ENCODE measurements at places on chromosomes 3 and 15.

DNA sequence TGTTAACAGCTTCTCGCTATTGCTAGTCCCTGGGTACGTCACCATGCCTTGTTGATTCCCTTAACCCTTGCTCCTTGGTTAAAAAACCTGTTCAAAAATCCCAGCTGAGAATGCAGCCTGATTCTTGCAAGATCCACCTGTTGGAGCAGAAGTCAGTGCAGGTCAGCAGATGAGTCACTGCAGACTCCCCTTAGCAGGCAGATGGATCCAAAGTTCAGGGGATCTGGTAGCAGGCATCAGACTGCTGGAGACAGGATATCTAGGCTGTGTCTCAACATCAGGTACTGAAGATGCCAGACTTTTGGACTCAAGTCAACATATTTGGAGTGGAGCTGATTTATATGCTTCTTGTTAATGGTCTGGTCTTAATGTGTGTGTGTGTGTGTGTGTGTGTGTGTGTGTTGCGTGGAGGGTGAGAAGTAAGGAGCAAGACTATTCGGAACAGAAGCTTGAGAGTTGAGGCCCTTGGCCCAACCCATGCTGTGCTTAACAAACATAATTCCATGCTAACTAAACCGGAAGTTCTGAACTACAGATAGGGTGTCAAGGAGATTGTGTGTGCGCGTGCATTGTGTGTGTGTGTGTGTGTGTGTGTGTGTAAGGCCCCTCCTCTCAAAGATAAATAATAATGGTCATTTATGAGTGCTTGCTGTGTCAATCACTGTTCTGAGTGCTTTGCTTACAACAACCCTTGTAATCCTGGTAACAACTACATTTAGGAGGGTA, 1.0 kb upstream of the C3orf52 start:
- H3K27me3 ChIP-seq, result peaks cover 9% of the 10 kb centered on the region
- no peak for DNase-seq
- H3K36me3 ChIP-seq, result peaks cover 4% of the 10 kb centered on the region
- H3K4me3 ChIP-seq, result peak overlapping the region; percentile 79
- no peak overlapping the region for H3K27ac ChIP-seq
- H3K4me1 ChIP-seq, result peaks cover 19% of the 10 kb centered on the region

- DNase-seq, result no peak
- H3K27ac ChIP-seq, result peak overlapping the region; percentile 67
- peaks cover 25% of the 10 kb centered on the region for H3K4me1 ChIP-seq
- no peak overlapping the region for H3K4me3 ChIP-seq
- H3K36me3 ChIP-seq, result peaks cover 5% of the 10 kb centered on the region
Measured at GRCh38 chr3:72728958-72729467, 119.2 kb downstream of the SHQ1 start.

DNA sequence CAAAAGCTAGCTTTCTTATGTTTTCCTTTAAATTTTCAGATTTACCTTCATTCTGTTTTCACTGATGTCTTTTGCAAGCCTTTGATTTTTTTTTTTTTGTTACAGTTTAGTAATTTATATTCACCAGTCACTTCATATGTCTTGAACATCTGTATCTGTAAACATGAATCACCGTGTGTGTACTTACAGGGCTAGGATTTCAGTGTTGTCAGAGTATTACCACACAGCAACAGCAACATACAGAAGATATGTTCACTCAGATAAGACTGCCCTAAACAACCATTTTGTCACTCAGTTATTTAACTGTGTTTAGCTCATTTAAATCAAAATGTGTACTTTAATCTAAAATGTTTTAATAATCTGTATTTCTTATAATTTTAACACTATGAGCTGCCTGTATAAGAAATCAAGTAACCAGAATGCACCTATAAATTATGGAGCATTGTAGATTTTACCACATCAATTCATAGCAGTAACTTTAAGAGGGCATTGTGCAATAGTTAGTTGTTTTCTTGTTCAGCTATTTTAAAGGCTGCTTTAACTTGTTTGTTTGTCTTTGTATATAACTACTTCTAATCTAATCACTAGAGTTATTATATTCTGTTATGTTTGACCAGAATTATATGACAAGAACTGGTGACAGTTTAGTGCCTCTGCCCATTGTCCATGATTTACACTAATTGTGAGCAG, 50.4 kb downstream of the GHSR start:
- peaks cover 3% of the 10 kb centered on the region for H3K27me3 ChIP-seq
- H3K4me3 ChIP-seq, result no peak overlapping the region
- DNase-seq, result no peak

DNA sequence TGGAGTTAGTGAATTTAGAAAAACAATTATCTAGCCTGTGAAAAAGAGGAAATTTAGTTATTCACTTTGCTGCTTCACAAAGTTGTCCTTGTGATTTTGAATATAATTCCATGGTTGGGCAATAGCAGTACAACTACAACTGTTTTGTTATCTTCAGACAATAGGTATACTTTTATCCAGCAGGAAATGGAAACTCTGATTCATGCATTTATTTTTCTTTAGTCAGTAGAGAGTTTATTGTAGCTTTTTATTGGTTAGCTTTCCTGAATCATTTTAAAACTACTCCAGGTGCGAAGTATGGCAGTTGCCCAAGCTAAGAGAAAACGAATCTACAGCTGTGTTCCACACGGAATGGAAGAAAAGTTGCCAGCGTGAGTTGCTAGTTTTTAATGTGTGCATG, 80.3 kb downstream of the TM4SF4 start:
- peaks cover 68% of the 10 kb centered on the region for H3K4me1 ChIP-seq
- H3K4me3 ChIP-seq, result no peak overlapping the region
- H3K36me3 ChIP-seq, result peaks cover 25% of the 10 kb centered on the region
- H3K27me3 ChIP-seq, result peaks cover 10% of the 10 kb centered on the region
- DNase-seq, result no peak

- no peak for DNase-seq
- H3K4me1 ChIP-seq, result peaks cover 38% of the 10 kb centered on the region
- peaks cover 10% of the 10 kb centered on the region for H3K27me3 ChIP-seq
- peaks cover 48% of the 10 kb centered on the region for H3K36me3 ChIP-seq
- H3K27ac ChIP-seq, result no peak overlapping the region
- H3K4me3 ChIP-seq, result no peak overlapping the region
Measured at GRCh38 chr15:92627014-92627413, 28.6 kb downstream of the FAM174B start.

- no peaks in the 10 kb centered on the region for H3K27me3 ChIP-seq
- H3K4me1 ChIP-seq, result peaks cover 17% of the 10 kb centered on the region
- no peak overlapping the region for H3K4me3 ChIP-seq
- H3K36me3 ChIP-seq, result no peaks in the 10 kb centered on the region
Measured at GRCh38 chr3:72804361-72804760, 43.9 kb downstream of the SHQ1 start.

GRCh38 chr3:31004025-31004678, 109.7 kb upstream of the GADL1 start:
- H3K4me3 ChIP-seq, result no peak overlapping the region
- H3K36me3 ChIP-seq, result no peaks in the 10 kb centered on the region
- no peak for DNase-seq
- H3K27me3 ChIP-seq, result no peaks in the 10 kb centered on the region
- no peak overlapping the region for H3K27ac ChIP-seq
- H3K4me1 ChIP-seq, result peaks cover 21% of the 10 kb centered on the region

DNA sequence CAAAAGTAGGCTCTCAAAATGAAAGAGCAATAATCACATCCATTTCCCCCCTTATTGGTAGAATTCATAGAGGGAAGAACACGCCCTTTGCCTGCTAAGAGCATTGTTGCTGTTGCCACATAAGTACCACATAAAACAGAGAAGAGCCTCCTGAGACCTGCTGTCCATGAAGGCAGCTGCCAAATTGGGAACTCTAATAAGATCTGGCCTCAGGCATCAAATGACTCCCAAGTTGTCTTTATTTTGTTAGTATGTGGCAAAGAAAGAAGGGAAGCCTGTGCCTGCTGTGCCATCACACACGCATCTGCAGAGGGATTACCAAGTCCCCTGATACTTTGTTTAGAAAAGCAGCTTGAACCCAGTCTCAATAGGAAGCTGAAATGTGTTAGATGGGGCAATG, 23.9 kb downstream of the VGLL3 start:
- no peak overlapping the region for H3K4me3 ChIP-seq
- no peaks in the 10 kb centered on the region for H3K4me1 ChIP-seq
- no peak for DNase-seq
- H3K27me3 ChIP-seq, result peaks cover 3% of the 10 kb centered on the region
- H3K27ac ChIP-seq, result no peak overlapping the region

GRCh38 chr3:130786306-130786705, 39.7 kb upstream of the PIK3R4 start:
- no peak overlapping the region for H3K4me3 ChIP-seq
- no peak overlapping the region for H3K27ac ChIP-seq
- H3K27me3 ChIP-seq, result no peaks in the 10 kb centered on the region
- H3K36me3 ChIP-seq, result no peaks in the 10 kb centered on the region

GRCh38 chr3:126087552-126088175, 3.7 kb upstream of the SLC41A3 start:
- peaks cover 7% of the 10 kb centered on the region for H3K27me3 ChIP-seq
- no peak overlapping the region for H3K27ac ChIP-seq
- H3K4me3 ChIP-seq, result no peak overlapping the region
- no peaks in the 10 kb centered on the region for H3K4me1 ChIP-seq
- H3K36me3 ChIP-seq, result peaks cover 18% of the 10 kb centered on the region
- DNase-seq, result no peak

DNA sequence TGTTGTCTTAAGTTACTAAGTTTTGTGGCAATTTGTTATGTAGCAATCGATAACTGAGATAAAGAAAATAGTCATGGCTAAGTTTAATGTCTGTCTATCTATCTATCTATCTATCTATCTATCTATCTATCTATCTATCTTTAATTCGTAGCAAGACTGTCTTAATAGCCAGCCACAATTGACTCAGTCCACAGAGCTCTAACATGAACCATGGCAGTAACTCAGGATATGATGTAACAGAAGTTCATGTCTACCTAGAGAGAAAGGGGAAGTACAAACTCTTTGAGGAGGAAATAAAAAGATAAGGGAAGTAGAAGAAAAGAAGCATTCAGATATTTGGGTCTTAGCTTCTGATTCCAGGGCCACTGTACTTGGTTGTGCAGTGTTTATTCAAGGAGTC, 61.5 kb upstream of the FNDC3B start:
- no peak overlapping the region for H3K27ac ChIP-seq
- DNase-seq, result no peak
- H3K27me3 ChIP-seq, result no peaks in the 10 kb centered on the region
- no peak overlapping the region for H3K4me3 ChIP-seq

DNA sequence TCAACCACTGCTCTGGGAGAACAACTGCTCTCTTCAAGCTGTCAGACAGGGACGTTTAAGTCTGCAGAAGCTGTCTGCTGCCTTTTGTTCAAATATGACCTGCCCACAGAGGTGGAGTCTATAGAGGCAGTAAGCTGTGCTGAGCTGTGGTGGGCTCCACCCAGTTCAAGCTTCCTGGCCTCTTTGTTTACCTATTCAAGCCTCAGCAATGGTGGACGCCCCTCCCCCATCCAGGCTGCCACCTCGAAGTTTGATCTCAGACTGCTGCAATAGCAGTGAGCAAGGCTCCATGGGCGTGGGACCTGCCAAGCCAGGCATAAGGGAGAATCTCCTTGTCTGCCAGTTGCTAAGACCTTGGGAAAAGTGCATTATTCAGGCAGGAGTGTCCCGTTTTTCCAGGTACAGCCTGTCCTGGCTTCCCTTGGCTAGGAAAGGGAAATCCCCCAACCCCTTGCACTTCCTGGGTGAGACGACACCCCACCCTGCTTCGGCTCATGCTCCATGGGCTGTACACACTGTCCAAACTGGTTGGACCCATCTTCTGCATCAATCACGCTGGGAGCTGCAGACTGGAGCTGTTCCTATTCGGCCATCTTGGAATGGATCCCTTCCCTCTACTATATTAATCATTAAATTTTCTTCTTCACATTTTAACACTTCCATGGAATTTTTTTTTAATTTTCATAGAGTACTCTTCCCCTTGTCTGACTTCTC, 167.0 kb upstream of the UBE2E2 start:
- no peak overlapping the region for H3K27ac ChIP-seq
- H3K27me3 ChIP-seq, result peaks cover 2% of the 10 kb centered on the region
- no peak overlapping the region for H3K4me3 ChIP-seq
- no peaks in the 10 kb centered on the region for H3K36me3 ChIP-seq
- H3K4me1 ChIP-seq, result peaks cover 7% of the 10 kb centered on the region
- DNase-seq, result no peak

- no peaks in the 10 kb centered on the region for H3K36me3 ChIP-seq
- no peak overlapping the region for H3K4me3 ChIP-seq
- H3K4me1 ChIP-seq, result peaks cover 15% of the 10 kb centered on the region
- H3K27ac ChIP-seq, result no peak overlapping the region
- no peak for DNase-seq
Measured at GRCh38 chr3:32643354-32643753, 41.6 kb upstream of the CNOT10 start.

DNA sequence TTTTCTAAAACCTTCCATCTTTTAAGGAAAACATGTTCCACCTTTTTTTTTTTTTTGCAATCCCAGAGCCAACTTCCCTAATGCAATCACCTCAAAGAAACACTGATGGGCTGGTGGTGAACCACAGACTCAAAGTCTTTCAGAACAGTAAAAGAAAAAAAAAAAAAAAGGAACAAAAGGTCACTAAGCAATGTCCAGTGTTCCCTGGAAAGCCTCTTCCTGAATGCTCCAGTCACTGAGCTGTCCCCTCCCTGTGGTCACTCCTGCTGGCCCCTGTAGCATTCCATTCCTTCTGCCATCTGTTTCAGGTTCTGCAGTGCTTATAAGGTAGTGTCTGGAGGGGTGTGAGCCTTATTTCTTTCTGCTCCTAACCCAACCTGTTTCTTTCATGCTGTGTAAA, 53.3 kb downstream of the AAGAB start:
- no peak overlapping the region for H3K4me3 ChIP-seq
- H3K27me3 ChIP-seq, result peaks cover 1% of the 10 kb centered on the region
- no peak for DNase-seq

DNA sequence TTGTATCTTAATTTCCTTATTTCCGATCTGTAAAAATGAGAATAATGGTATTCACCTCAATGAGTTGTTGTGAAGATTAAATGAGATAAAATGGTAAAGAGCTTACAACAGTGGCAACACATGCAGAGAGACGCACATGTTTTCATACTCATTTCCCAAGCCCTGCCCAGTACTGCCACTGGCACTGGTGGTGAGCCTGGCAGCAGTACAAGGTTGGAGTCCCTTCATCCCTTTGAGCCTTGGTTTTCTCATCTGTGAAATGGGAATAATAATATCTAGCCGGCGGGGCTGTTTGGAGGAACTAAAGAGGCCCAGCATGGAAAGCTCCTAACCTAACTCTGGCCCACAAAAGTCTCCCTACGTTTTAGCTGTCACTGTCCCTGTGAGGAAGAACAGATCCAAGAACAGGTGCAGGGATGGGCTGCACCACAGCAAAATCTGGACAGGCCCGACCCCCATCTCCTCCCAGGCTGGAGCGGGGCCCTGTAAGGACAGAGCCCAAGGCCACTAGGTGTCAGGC, 866 bp upstream of the CD276 start:
- peaks cover 8% of the 10 kb centered on the region for H3K36me3 ChIP-seq
- H3K4me3 ChIP-seq, result peak overlapping the region; percentile 94
- H3K27me3 ChIP-seq, result peaks cover 9% of the 10 kb centered on the region
- DNase-seq, result no peak

- H3K27me3 ChIP-seq, result no peaks in the 10 kb centered on the region
- no peak overlapping the region for H3K27ac ChIP-seq
- peak; percentile 13 for DNase-seq
- no peaks in the 10 kb centered on the region for H3K36me3 ChIP-seq
- H3K4me3 ChIP-seq, result no peak overlapping the region
- H3K4me1 ChIP-seq, result peaks cover 41% of the 10 kb centered on the region
Measured at GRCh38 chr3:61688307-61688984, 127.1 kb downstream of the PTPRG start.

- H3K4me1 ChIP-seq, result no peaks in the 10 kb centered on the region
- DNase-seq, result no peak
- no peak overlapping the region for H3K27ac ChIP-seq
Measured at GRCh38 chr15:53009093-53009492, 219.0 kb upstream of the ONECUT1 start.

Data from endothelial cell (in vitro differentiated cells).